ENCODE measurements at places on chromosomes 16 and 17.

DNA sequence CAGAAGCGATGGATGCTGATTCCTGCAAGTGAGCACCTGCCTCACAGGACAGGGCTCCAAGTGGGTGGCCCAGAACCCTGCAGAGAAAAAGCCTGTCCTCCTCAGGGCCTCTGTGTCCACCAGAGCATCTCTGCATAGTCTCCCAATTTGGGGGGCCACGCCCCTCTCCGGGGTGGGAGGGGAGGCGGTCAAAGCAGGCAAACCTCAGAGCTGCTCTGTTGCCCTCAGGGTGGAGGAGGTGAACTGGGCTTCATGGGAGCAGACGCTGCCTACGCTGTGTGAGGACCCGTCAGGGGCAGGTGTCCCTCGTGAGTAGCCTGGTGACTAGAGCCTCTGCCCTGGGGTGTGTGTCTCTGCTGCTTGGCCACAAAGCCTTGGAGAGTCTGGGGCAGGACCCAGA is 19.3 kb downstream of the TRPV2 start:
- DNase-seq = no peak

- DNase-seq = no peak
Measured at GRCh38 chr16:68037841-68038597, 14.9 kb downstream of the DUS2 start.

DNA sequence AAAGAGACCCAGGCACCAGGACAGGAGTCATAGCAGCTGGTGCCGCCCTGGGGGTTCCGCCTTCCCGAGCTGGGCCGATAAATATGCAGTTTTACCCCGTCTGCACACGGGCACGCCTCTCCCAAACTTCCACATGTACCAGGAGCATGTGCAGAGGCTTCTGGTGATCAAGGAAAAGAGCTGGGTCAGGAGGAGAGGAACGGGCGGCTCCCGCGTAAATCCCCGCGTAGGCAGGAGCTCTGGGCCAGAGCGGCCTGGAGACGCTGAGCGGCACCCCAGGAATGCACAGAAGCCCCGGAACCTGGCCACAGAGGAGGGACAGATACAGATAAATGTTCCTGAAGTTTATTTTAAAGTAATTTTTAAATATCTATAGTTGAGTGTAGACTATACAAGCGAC is 46.6 kb upstream of the METRNL start:
- no peak for DNase-seq

DNA sequence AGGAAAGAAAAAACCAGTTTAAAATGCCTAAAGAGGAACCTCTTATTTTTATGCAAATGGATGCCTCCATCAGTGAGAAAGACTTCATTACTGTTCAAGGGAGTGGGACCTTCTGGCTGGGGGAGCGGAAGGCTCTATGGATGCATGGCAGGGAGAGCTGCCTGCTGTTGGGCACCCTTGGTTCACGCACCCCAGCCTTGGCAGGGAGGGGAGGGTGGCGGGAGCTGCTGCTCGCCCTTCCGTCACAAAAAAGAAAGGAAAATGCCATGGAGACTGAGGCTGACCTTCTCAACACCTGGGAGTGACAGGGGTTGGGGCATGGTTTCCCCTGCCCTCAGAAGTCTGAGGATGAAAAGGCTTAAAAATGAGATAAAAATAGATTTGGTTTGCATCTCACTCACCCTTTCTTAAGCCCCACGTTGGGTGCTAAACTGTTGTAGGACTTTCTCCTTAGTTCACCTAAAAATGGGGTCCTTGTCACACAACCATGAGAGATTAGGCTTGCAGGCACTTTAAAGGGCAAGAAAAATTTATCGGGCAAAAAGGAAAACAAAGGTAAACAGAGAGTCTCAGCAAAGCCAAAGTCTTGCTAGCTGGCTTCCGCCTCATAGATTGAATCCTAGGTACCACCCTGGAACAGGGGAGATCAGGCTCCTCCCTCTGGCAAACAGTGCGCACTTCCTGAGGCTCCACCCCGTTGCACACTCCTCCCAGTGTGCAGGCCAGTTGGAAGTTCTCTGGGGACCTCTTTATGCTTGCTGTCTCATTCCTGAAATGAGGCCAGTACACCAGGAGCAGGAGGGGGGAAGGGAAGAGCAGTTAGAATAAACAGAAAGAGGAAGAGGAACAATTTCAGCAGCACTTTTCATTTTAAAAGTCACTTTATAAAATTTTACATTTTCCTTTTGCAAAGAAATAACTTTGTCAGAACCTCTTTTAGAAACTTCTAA is 31.6 kb downstream of the PHKB start:
- DNase-seq = no peak

GRCh38 chr17:35119370-35120165 is at the start of gene RAD51D:
TSS of gene RAD51D (minus strand) at chr17:35119860. CDS start at chr17:35119613, 247 bp downstream.
- DNase-seq = peak; percentile 93

DNA sequence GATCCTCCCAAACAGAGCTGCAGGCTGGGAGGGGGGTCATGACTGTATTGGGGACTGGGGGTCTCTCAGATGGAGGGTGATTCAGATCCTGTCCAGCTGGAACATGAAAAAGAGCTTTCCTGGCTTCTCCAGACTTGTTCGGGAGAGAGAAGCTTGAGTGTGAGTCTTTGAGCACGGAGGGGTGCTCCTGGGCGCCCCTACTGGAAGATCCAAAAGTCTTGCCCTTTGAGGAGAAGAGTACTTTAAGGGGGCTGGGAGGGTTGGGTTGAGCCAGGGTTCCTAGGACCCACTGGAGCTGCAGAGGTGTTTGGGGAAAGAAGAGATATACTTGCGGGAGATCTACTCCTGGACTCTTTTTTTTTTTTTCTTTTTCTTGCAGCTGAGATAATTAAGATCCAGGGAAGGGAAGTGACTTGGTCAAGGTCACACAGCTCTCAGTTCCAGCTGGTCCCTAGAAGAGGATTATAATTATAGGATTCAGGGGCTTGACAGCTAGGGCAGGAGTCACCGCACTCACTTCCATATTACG is 8.4 kb downstream of the RARA start:
- DNase-seq = no peak

DNA sequence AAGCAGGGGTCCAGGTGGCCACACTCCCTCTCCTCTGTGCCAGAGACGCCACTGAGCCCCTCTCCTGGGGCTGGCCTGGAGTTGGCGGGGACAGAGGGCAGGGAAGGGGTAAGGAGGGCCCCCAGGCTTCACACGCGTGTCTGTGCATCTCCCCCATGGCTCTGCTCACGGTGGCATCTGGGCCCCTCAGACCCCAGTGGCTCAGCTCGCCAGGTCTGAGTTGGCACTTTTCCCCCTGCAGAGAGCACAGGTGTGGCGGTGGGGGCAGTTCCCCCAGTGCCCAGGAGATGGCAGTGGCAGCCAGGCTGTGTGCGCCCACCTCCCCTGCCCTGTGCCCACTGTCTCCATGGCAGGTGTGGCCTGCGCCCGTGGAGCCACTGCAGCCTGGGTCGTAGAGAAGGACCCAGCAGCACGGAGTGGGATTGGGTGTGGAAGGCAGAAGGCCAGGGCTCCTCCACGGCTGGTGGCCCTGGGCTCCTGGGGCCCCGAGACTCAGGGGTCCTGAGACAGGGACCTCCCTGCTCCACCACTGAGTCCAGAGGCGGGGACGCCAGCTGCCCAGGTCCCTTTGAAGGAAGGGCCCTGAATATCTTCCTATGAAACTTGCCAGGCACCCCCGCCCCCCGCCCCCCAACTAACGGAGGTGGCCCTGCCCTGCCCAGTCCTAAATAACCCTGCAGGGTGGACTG is 4.3 kb upstream of the APRT start:
- DNase-seq = no peak

All from posterior cingulate gyrus (tissue), 11 donors.